ENCODE measurements at places on chromosomes 6 and 20.

GRCh38 chr6:111802015-111802414 lies 71.2 kb downstream of the FYN start:
- no peak for DNase-seq

GRCh38 chr6:128558021-128558420 lies 37.6 kb upstream of the PTPRK start:
- DNase-seq: no peak

DNA sequence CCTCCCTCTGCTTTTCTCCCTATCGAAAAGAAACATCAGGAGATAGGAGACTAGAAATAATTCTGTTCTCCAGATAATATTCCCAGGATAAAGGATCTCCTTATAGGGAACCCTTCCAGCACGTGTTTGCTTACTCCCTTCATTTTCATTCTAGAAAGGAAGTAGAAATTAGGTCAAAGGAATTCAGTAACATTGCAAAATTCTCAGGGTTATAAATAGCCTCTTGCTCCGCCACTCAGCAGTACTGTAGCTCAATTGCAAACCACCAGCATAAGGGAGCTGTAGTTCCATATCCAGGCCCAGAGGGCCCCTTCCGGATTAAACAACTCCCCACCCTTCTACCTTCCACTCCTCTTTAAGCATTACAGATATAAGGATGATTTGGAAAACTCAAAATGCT lies 6.2 kb downstream of the ELMO2 start:
- DNase-seq: peak; percentile 53

DNA sequence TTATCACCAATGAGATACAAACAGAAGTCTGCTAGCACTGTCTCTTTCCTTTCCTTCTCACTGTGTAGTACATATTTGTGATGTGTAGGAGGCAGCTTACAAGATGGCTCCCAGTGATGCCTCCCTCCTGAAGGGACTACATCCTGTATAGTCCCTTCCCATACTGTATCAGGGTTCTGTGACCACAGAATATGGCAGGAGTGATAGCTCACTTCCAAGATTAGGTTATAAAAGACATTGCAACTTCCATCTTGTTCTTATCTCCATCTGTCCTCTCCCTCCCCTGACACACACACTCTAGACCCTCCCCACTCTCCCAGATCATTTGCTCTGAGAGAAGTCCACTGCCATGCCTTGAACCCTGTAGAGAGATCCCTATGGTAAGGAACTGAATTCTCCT lies 38.0 kb downstream of the SESN1 start:
- no peak for DNase-seq

- no peak for DNase-seq
These were observed 13.0 kb downstream of the PCK1 start for GRCh38 chr20:57573894-57574293.

DNA sequence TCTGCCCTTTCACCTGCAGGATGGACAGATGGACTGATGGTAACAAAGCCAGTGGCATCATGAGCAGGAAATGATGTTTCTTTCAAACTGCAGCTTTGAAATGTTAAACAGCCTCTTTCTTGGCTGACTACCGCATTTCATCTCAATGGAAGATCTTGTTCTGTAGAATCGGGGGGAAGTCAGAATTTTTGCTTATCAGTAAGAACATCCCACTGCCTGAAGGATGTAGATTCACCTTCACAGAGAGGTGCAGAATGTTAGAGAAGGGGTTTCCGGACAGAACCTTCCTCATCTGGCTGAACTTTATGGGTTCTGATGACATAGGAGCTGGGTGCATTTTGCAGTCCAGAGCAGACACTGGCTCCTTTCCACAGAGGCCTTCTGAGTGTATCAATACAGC lies 32.7 kb downstream of the GGTLC1 start:
- no peak for DNase-seq

GRCh38 chr6:72944660-72945059 lies 280.6 kb downstream of the KHDC1L start:
- no peak for DNase-seq

- DNase-seq: no peak
These were observed 122.9 kb downstream of the AKAP7 start for GRCh38 chr6:131258010-131258652.

- no peak for DNase-seq
These were observed 6.7 kb upstream of the CST9L start for GRCh38 chr20:23574977-23575376.

All from EL (cell line).